ENCODE measurements at places on chromosomes 6 and 20. TPM values are rescaled to one million over a fixed set of nuclear protein-coding genes. Genes with fewer than 3 reads are reported as not detected.

DNA sequence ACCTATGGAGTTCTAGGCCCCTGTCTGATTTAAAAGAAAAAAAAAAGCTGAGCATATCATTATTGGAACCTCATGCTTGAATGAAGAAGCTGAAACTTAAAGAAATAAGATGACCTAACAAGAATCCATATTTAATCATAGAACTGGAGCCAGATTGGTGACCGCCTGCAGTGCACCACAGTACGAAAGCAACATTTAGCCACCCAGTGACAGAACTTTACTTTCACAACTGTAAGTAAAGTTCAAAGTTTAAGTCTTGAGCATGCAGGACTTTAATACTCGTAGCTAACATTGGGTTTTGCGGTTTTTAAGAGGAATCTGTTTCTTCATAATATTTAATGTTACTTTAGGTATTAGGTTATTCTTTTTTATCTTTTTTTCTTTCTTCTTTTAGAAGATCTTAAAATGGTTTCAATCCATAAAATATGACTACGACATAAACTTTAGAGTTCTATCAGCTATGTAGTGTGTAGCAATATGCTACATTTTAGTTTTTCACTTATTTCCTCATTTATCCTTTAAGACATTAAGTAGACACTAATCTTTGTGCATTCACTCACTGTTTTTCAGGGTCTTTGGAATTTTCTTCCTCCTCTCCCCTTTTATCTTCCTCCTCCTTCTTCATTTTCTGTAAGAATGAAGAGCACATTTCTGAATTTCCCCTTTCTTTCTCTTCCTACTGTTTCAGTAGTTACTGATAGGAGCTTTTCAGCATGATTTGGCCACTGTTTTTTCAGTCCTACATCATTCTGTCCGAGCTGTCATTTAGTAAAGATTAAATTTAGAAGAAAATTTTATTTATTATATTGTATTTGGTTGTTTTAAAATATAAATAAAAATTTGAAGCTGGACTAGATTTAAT lies 514.1 kb downstream of the GRIK2 start:
- no peak for DNase-seq

DNA sequence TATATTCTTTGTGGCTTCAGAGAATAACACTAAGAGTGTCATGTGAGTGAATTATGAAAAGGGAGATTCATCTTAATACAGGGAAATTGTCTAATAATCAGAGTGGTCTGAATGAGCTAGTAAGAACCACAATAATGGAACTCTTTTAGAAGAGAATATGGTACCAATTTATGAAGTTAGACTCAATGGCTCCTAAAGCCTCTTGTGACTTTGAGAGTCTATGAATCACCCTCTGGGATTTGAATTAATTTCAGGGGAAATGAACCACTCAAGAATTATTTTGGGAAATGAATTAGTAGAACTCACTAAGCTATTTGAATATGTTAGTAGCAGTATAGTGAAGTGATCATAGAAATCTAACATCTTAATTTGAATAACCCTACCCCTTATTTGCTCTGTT lies 14.3 kb downstream of the PCMT1 start:
- no peak for DNase-seq

- no peak for DNase-seq
Measured at GRCh38 chr6:157944983-157945931, 36.4 kb upstream of the SYNJ2 start.

GRCh38 chr6:23983735-23984134 lies 142.3 kb upstream of the NRSN1 start:
- no peak for DNase-seq

DNA sequence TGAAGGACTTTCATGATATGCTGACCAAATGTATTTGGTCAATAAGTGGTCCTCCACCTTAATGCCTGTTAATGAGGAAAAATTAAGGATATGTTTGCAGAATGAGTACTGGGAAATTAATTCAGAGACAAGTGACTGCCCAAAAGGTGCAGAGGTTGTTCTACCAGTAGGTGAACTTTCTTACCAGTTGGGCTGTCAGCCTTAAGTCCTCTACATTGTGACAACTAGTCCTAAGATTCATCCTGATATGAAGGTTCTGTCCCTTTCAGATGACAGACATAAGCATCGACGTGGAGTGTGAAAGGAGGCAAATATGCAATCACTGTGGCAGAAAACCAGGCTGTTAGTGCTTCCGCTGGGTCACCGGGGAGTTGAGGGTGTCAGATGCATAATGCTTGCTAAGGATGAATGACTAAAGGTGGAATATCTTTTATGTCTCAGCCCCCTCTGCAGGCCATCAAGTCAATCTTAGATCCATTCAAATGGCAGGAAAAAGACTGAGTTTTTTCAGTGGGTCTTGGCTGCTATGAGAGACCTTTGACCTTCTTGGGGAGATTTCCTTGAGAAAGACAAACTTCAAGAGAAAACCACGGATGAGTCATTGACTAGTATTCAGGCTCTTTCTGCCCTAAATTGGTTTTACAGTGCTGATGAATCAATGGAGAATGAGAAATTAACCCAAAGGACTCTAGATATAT lies 226.0 kb downstream of the TPBG start:
- DNase-seq = no peak

GRCh38 chr6:13283331-13283730 lies 45.0 kb downstream of the TBC1D7 start:
- DNase-seq = no peak

DNA sequence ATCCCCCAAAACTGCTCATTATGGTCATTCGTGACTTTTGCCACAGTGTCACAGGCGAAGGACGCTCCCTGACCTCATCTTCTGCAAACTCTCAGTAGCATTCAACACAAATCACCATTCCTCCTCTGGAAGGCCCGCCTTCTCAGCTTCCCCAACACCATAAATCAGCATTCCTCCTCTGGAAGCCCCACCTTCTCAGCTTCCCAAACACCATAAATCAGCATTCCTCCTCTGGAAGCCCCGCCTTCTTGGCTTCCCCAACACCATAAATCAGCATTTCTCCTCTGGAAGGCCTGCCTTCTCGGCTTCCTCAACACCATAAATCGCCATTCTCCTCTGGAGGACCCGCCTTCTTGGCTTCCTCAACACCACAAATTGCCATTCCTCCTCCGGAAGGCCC lies 288.0 kb upstream of the AGPAT4 start:
- no peak for DNase-seq

DNA sequence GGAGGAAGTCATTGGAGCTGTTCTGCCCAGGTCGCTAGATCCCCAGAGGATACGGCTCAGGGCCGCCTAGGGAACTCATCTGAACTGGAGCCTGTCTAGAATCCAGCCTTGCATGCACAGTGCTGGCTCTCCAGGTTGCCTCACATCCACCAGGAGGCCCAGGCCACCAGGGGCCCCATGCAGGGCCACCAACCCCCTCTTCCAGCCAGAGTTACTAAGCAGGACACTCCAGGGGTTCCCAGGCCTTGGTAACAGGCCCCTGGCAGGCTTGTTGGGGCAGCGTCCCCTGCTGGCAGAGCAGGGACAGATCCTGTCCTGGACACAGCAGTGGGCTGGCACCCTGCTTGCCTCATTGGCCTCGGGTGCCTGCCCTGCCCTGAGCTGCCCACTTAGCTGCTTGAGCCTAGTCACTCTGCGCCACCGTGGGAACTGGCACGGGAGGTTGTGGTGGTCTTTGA lies 35.3 kb downstream of the EFCAB8 start:
- DNase-seq = no peak

DNA sequence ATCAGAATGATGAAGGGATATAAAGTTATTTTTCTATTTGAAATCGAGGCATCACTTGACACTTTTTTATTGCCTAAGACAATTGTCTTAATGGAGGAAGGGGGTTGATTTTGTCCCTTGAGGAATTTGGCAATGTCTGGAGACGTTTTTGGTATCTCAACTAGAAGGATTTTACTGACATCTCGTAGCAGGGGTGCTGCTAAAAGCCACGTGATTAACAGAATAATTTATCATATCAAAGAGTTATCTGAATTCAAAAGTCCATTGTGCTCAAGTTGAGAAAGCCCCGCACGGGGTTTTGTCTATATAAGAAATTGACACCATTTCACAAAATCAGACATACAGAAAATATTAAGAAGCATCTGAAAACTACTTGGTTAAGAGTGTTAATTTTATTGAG lies 1.5 kb upstream of the TAAR6 start:
- DNase-seq = no peak

DNA sequence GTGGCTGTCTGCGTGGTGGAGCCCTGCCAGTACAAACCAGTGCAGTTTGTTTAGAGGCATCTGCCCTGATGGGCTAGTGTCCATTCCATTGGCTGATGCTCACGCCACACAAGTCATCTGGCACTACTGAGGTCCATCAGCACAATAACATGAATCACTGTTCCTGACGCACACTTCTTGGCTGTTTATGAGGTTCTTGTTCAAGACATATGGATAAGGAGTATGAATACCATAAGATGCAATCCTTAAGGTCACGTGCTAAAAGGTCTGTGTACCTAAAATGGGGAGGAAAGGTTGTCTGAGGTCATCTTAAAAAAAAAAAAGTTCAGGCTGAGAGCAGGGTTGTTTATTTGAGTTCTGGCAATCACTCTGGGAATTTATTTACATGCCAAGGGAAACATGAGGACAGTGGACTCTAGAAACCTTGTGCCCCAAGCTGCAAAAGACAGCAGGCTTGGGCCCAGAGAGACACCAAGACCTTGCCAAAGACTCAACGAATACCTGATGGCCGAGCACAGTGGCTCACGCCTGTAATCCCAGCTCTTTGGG lies 54.1 kb upstream of the SHLD1 start:
- no peak for DNase-seq

GRCh38 chr20:22728146-22728745 lies 143.9 kb upstream of the FOXA2 start:
- DNase-seq = no peak

DNA sequence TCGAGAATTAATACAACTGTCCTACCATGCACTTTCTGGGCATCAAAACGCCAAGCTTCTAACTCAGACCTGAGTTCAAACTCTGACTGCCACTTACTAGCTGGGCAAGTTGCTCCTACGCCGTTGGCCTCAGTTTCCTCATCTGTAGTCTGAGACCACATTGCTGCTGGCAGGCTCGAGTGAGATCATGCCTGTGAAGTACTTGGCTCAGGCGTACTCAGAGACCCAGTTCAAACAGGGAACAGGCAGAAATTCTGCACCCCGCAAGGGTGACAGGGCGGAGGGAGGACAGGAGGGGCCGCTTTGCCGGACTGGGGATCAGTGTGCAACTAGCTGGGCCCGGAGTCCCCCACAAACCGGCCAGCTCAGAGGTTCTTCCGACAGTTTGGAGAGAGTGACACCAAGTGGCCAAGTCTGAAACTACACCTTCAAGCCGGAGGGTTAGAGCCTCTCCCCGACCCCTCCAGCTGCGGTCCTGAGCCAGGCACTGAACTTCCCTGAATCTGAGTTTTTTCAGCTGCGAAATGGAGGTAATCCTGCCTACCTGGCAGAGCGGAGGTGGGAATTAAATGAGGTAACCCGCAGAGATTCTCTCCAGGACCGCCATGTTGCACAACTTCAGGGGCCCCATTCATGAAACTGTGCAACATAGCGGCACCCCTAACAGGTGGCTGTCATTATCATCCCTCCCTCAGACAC lies 46.0 kb upstream of the PTPN1 start:
- peak; percentile 77 for DNase-seq

GRCh38 chr6:21109391-21110178 lies 484.0 kb upstream of the SOX4 start:
- no peak for DNase-seq

DNA sequence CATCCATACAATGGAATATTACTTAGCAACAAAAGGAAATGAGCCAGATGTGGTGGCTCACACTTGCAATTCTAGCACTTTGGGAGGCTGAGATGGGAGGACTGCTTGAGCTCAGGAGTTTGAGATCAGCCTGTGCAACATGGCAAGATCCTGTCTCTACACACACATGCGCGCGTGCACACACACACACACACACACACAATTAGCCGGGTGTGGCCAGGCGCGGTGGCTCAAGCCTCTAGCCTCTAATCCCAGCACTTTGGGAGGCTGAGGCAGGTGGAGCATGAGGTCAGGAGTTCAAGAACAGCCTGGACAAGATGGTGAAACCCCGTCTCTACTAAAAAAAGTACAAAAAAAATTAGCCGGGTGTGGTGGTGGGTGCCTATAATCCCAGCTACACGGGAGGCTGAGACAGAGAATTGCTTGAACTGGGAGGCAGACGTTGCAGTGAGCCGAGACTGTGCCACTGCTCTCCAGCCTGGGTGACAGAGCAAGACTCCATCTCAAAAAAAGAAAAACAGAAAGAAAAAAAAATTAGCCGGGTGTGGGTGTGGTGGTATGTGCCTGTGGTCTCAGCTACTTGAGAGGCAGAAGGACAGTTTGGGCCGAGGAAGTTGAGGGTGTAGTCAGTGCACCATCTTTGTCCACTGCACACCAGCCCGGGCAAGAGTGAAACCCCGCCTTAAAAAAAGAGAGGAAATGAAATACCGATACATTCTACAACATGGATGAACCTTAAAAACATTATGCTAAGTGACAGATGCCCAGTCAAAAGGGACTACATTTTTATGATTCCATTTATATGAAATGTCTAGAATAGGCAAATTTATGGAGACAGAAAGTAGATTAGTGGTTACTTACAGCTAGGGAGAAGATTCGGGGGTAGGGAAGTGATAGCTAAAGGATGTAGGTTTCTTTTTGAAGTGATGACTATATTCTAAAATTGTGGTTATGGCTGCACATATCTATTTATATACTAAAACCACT lies 52.5 kb downstream of the RBL1 start:
- DNase-seq = no peak

GRCh38 chr20:63497946-63498935 lies 642 bp downstream of the EEF1A2 start:
- no peak for DNase-seq

DNA sequence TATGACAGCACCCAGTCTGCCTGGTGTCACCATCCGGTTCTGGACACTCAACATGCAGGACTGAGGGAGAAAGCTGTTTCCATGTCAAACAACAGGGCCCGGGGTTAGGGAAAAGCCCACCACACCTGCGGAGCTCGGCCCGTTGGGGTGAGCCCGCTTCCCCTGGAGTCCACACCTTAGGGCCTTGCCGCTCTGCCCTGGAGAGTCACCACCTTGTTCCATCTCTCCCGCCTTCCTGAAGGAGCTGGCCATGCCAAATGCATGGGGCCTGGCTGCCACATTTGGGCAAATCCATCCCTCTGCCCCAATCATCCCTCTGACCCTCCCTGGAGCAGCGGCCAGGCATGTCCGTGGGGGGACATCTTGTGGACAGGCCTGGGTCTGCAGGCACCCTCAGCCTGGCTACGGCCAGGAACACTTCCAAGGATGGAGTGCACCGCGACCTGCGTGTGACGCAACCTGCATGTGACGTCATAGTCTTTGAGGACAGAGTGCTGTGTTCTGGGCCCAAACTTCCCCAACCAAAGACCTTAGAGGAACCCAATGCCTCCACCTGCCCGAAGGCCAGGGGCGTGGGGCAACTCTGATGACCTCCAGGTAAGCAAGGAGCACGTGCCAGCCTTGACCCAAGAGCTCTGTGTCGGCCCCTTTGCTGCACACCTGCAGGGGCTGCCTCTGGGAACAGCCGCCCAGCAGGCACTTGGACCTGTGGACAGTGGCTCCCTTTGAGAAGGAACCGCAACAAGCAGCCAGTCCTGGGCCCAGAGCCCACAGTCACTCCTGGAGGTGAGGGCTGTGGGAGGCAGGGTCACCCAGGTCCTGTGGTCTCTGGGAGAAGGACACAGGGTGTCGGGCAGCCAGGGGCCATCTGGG lies 1.7 kb downstream of the CABLES2 start:
- DNase-seq = no peak

ZNF165 gene
- 0.13 TPM for total RNA-seq

SLC52A3 gene
- total RNA-seq = 2.8 TPM
